Left lobe of liver (tissue), 2 donors: ENCODE measurements at places on chromosomes 11 and 22.
A peak's percentile ranks its signal among the peaks of the same experiment; 100 is the strongest.

DNA sequence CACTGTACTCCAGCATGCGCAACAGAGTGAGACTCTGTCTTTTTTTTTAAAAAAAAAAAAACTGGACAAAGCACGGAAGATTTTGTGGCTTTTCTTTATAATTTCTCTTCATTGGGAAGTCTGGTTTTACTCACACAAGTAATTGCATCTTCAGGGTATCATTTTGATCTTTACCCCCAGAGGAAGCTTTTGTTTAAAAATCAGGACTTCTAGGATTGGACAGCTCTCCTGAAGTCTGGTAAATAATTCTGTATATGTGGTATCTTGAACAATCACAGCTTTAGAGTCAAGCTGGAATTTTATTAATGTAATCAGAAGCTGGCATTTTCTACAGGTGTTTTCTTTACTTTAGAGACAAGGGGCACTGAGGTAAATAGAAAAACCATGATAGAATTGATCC, 208.1 kb upstream of the NARS2 start:
- no peak for DNase-seq

DNA sequence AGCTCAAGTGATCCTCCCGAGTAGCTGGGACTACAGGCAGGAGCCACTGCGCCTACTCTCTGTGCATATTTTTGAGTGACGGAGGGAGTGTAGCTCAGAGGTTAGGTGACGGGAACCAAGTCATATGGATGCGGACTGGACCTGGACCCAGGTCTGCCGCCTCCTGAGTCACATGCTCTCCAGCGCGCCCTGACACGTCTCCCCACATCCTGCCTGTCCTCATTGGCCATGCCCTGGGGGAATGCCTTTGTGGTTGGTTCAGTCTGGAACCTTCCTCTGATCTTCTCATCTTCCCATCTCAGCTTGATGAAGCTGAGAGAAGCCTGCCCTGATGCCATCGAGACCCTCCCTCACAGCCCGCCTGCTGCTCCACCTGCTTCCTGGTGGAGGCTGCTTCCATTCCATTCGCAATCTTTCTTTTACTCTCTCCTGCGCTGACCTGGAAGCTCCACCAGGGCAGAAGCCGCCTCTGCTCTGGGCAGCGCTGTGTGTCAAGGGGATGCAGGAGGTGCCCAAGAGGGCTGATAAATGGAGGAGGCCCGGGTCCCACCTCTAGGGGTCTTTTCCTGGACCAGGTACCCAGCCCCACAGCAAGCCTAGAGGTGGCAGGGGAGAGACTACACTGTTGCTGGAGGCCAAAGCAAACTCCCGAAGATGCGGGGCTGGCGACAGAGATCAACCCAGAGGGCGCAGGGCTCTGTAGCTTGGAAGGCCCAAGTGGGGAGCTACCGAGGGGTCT, 13.9 kb upstream of the BAIAP2L2 start:
- DNase-seq, result no peak

DNA sequence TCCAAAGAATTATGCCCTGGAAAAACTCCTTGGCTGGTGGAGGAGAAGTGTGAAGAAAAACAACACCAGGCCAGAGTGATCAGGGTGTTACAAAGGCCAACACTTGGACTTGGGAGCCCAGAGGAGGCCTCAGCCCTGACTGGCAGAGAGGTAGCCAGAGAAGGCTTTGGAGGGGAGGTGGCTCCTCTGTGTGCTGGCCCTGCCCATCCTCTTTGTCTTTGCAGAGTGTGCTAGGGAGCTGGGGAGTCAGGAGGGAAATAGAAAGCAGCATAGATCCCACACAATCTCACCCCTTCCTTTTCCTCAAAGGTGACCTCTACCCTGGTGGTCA, 12.0 kb upstream of the P2RY6 start:
- peak; percentile 7 for DNase-seq

GRCh38 chr11:44835296-44835695, 108.5 kb downstream of the TSPAN18 start:
- DNase-seq, result no peak

DNA sequence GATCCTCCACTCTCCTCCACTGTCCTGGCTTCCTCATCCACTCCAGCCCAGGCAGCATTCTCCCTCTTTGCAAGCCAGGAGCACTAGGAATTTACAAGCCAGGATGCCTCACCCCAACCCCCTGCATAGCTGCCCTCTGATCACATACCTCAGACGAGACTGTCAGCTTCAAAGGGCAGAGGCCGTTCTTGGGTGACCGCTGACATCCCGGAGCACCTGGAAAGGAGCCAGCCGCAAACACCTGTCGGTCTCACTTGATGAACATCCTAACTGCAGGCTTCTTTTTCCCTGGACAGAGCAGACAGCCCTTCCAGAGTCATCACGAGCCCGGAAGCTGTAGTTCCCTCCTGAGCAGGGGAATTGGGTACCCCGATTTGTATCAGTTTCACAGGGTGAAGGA, 451.3 kb upstream of the B3GAT1 start:
- DNase-seq, result no peak

DNA sequence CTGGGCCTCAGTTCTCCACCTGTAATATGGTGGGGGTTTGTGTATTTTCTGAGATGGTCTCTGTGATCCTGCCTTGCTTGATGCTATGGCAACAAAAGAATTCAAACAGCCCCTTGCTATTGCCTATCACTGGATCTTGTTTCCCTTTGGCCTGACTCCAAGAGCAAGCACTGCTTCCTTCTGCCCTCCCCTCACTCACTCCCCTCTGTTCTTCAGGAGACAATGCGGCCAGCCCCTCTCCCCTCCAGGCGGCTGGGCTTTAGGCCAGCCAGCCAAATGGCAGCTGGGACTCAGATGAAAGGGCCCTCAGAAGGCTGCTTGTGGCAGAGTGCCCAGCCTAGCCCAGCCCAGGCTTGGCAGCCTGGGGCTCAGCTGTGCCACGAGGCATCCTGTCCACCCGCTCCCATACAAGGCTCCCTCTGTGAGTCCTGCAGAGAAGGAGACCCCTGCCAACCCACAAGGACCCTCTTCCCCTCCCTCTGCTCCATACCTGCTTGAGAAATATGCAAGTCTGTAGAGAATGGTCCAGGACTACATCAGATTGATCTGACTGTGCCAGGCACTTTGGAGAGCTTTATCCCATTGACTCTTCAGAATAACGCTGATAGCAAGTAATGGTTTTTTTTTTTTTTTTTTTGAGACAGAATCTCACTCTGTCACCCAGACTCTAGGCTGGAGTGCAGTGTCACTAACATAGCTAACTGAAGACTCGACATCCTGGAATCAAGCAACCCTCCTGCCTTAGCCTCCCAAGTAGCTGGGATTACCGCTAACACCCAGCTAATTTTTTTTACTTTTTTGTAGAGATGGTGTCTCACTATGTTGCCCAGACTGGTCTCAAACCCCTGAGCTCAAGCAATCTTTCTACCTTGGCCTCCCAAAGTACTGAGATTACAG, 7.6 kb upstream of the KCTD14 start:
- peak; percentile 66 for DNase-seq

GRCh38 chr11:103450241-103450640, 341.0 kb downstream of the DYNC2H1 start:
- DNase-seq, result no peak

GRCh38 chr11:36878737-36879136, 280.7 kb upstream of the RAG2 start:
- DNase-seq, result no peak

DNA sequence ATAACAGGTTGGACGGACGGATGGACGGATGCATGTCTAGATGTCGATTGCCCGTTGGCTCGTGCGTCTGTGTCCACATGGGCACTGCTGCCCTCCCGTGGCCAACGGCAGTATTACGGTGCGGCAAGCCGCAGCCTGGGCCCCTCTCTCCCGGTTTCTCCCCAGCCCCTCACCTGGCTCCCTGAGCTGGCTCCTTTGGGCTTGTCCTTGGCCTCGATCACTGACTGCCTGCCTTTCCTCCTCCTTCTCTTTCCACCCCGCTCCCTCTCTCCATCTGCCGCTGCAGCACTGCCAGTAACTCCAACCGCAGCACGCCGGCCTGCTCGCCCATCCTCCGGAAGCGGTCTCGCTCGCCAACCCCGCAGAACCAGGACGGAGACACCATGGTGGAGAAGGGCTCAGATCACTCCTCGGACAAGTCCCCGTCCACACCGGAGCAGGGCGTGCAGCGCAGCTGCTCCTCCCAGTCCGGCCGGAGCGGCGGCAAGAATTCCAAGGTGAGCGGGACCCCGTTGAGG, 77.3 kb downstream of the SCN3B start:
- peak; percentile 67 for DNase-seq

- DNase-seq, result no peak
These were observed 345.4 kb downstream of the BUD13 start for GRCh38 chr11:116427337-116427902.

DNA sequence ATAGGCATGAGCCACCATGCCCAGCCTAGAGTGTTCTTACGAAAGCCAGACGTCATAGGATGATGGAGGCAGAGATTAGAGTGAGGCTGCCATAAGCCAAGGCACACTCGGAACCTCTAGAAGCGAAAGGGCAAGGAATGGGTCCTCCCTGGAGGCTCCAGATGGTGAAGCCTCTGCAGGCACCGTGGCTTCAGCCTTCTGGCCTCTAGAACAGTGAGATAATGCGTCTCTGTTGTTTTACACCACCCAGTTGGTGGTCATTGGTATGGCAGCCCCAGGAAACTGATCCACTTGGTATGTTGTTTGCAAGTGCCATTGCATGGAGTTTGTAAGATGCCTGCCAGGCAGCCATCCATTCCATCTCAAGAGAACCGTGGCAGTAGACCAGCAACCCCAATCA, 791.0 kb downstream of the TBC1D22A start:
- DNase-seq, result peak; percentile 10

GRCh38 chr22:37342065-37342464, 59.8 kb downstream of the CYTH4 start:
- DNase-seq, result no peak

GRCh38 chr11:57632116-57632515, 17.6 kb downstream of the YPEL4 start:
- no peak for DNase-seq

GRCh38 chr11:1341928-1342524, 32.6 kb upstream of the TOLLIP start:
- peak; percentile 19 for DNase-seq

DNA sequence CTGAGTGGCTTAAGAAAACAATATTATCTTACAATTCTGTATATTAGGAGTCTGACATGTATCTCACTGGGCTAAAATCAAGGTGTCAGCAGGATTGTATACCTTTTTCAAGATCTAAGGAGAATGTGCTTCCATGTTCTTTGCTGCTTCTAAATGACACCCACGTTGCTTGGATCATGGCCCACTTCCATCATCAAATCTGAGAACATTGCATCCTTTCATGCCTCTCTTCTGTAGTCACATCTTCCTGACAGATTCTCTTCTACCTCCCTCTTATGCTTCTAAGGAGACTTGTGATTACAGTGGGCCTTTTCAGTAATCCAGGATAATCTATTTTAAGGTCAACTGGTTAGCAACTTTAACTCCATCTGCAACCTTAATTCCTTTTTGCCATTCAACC, 499.4 kb downstream of the FAM181B start:
- no peak for DNase-seq

DNA sequence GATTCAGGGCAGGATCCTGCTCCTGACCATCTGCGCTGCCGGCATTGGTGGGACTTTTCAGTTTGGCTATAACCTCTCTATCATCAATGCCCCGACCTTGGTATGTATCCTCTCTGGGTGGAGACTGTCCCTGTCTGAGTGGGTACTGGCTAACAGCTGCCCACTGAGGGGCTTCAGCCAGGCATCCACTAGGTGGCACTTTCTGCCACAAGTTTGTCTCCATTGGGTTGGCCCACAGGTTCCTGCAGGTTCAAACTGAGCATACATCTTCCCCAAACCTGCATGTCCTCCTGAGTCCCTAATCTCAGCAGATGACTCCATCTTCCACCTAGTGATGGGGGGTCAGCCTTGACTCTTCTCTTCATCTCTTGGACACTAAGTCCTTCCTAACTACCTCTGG, 4.4 kb downstream of the SLC2A11 start:
- no peak for DNase-seq

DNA sequence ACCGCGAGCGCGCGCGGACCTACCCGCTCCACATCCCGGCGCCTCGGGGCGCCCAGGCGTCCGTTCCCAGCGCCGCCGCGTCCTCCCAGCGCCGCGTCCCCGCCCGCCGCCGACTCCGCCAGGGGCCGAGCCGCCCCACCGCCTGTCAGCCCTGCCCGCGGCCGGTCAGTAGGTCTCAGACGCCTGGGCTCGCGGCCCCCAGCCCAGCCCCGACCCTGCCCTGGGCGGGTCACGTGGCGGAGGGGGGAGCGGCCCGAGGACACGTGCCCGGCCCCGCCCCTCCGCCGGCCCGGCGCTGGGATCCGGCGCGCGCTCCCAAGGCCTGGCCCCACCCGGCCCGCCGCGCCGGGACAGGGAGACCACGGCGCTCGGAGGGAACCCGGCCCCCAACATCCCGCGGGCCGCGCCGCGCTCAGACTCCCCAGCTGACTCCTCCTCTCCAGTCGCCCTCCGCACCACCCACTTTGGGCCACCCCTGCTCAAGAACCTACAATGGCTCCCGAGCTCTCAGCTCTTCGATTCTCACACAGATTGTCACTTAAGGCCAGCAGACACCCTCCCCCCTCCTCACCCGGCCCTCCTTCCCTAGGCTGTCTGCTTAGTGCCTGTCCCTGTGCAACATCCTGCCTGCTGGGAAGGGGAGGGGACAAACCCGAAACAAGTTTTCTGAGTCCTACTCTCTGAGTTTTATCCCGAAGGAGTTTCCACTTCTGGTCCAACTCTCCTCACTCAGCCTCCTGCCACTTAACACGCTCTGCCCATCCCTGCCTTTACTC, at the start of gene RAB3IL1:
Gene RAB3IL1, minus strand, starts transcription at position 233 of the 776 bp plus-strand sequence. Its CDS starts 199 bp downstream, at position 34.
- peak; percentile 62 for DNase-seq

GRCh38 chr11:19595499-19595839, 117.2 kb upstream of the NAV2 start:
- no peak for DNase-seq

GRCh38 chr11:110200241-110200640, 96.2 kb downstream of the RDX start:
- DNase-seq, result no peak

DNA sequence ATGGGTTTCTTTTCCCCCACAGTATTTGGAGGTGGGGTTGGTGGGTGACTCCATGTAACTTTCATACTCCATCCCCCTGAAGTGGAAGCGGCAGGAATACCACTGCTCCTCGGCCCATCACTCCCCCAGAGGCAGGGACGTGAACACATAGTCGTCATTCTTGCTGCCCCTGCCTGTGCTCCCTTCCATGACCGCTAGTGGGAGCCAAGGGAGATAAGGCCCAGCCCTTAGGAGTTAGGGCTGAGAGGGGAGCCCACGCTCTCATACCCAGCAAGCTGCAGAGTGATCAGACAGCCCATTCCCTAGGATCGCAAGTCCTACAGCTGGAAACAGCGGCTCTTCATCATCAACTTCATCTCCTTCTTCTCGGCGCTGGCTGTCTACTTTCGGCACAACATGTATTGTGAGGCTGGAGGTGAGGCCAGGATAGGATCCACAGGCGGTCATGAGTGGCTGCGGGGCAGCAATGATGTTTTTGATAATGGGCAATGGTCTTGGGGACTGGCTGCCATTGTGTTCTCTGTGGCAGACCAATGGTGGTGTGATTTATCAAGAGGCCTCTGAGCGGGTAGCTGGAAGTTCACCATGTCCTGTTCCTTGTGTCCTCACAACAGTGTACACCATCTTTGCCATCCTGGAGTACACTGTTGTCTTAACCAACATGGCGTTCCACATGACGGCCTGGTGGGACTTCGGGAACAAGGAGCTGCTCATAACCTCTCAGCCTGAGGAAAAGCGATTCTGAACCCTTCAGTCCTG, 15.9 kb downstream of the RHOG start:
- no peak for DNase-seq
